ENCODE measurements at places on chromosomes 3 and 15. TPM values are rescaled to one million over a fixed set of nuclear protein-coding genes. Genes with fewer than 3 reads are reported as not detected.

Gene CACNA2D3
- 2.6 TPM for total RNA-seq

Gene SGO1
- total RNA-seq = 1.9 TPM

Gene DNAH12
- total RNA-seq = 0.20 TPM

Gene ADCY5
- total RNA-seq = 1.2 TPM

Gene PTH1R
- 12.4 TPM for total RNA-seq

Gene TM4SF4
- total RNA-seq = not detected

Gene CRTC3
- 18.4 TPM for total RNA-seq

Gene TMEM202
- total RNA-seq = not detected

Gene SLC7A14
- total RNA-seq = 0.06 TPM

Gene TPRG1
- total RNA-seq = 0.93 TPM

Gene ZDHHC19
- not detected for total RNA-seq

Gene CD200R1
- total RNA-seq = not detected

Gene UBAP1L
- total RNA-seq = 0.75 TPM

Gene CNTN4
- not detected for total RNA-seq

Gene TRPM1
- total RNA-seq = not detected

Gene PLSCR5
- not detected for total RNA-seq
